ENCODE measurements at places on chromosomes 16 and 17. TPM values are rescaled to one million over a fixed set of nuclear protein-coding genes. Genes with fewer than 3 reads are reported as not detected.
A peak's percentile ranks its signal among the peaks of the same experiment; 100 is the strongest.

TP53TG3 gene
- not detected for total RNA-seq

GRCh38 chr16:85395913-85396878, 216.9 kb upstream of the GSE1 start:
- peak; percentile 23 for DNase-seq

DNA sequence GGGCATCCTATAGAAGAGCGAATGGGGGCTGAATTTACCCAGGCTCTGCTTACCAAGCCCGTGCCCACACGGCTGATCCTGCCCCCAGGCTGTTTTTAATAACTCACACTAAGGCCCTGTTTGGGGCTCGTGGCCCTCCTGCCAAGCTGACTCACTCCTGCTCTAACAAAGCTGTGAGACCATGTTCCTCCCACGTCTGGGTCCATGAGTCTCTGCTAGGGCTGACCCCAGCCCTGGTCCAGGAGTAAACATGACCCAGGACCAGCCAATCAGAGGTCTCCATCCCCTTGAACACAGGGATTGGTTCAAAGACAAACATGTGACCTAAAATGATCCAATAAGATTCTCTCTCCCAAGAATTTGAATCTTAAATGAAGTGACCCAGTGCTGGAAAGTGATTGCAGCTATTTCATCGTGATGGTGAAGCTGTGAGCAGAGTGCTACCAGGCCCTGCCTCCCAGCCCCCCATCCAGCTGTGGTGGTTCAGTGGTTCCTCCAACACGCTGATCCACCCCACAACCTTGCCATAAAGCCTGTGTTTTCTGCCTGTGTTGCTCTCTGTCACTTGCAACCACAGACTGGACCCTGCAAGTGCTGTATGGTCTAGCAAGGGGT, 57.2 kb downstream of the C16orf82 start:
- no peak for DNase-seq

SLC7A6 gene
- total RNA-seq = 44.2 TPM

ZNF689 gene
- total RNA-seq = 5.0 TPM

XPO6 gene
- 26.4 TPM for total RNA-seq

DNA sequence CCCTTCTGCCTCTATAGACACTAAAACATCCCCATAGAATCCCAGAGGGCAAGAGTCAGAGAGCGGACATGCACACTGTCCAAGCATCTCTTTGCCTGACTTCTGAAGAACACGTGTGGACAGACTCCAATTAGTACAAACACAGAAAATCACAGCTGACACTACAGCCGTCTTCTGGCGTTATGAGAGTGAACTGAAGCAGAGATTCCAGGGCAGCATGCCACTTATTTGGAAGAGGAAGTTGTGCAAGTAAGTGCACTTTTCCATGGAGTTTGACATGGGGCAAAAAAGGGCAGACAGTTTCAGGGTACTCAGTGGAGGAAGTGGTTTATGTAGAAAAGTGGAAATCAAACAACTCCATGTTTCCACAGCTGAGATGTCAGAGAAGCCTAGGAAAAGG, 16.8 kb upstream of the ZNF287 start:
- no peak for DNase-seq

- peak; percentile 71 for DNase-seq
These were observed 31.2 kb downstream of the CTU2 start for GRCh38 chr16:88737298-88738150.

DNA sequence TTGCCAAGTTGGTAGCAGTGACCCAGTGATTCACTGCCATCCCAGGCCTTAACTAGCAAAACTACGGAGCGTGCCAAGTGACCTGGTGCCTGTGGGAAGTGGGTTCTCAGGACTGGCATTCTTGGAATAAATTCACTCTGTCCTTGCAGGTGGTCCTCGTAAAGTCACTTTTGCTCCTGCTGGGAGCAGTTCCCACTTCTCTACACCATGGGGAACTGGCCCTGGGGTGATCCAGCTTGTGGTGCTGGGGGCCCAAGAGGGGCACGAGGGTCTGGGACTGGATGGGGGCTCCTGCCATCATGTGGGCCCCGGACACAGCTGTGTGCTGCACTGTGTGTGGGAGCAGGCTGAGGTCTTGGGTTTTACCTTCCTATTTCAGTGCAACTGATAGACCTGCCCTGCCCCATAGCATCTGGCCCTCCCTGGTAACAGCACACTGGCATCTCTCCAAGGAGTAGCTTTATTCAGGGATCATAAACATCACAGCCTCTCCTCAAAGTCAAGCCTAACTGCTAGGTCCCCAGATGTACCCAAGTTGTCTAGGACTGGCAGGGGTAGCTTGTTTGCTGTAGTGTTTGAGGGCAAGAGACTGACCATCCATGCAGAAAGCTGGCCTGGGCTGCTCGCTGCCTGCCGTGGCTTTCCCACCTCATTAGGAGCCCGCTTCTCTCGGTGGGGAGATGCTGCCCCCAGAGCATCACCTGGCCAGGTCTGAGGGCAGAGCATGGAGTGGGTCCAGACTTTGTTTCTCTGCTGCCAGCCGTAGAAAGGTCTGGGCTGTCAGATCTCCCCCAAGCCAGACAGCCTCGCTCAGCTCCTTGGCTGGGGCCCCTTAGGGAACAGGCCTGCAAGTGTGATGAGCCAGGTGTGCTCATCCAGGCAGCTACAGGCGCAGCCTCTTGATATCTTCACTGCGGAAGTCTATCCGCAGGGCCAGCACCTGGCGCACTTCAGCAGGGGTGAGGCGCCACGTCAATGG, 26.0 kb downstream of the FCSK start:
- no peak for DNase-seq

GRCh38 chr17:34733333-34733732, 154.0 kb downstream of the TMEM132E start:
- no peak for DNase-seq

GRCh38 chr17:13374203-13375143, 227.3 kb downstream of the HS3ST3A1 start:
- DNase-seq = no peak

GRCh38 chr17:29390851-29391631, 878 bp downstream of the TAOK1 start:
- peak; percentile 22 for DNase-seq

SENP3 gene
- total RNA-seq = 29.5 TPM

RHOT1 gene
- total RNA-seq = 56.9 TPM

DNA sequence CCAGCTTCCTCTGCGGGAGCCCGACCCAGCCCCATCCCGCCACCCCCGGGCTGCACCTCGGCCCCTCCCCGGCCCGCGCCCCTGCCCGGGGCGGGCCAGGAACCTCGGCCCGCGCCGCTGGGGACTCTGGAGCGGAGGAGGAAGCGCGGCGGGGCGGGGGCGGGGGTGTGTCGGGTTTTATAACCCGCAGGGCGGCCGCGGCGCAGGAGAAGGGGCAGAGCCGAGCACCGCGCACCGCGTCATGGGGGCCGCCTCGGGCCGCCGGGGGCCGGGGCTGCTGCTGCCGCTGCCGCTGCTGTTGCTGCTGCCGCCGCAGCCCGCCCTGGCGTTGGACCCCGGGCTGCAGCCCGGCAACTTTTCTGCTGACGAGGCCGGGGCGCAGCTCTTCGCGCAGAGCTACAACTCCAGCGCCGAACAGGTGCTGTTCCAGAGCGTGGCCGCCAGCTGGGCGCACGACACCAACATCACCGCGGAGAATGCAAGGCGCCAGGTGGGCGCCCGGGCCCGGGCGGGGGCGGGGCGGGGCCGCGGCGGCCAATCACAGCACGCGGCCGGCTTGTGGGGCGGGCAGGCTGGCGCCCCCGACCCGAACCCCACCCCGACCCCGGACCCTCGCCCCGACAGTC, at the start of gene ACE:
ACE (plus strand) TSS at position 208 of the 626 bp plus-strand sequence; CDS start at position 242, 34 bp downstream.
- peak; percentile 41 for DNase-seq

ODAD4 gene
- total RNA-seq = 1.3 TPM

- DNase-seq = no peak
These were observed 33.5 kb upstream of the ABCA6 start for GRCh38 chr17:69175262-69175624.

CTF1 gene
- total RNA-seq = 9.6 TPM

- DNase-seq = no peak
These were observed 119.6 kb downstream of the SPAG9 start for GRCh38 chr17:51000835-51001638.

GRAPL gene
- total RNA-seq = 1.5 TPM

GRCh38 chr17:76884995-76885893, 17.0 kb downstream of the MGAT5B start:
- no peak for DNase-seq

GRCh38 chr16:72815348-72816318, 232.3 kb downstream of the ZFHX3 start:
- DNase-seq = no peak

GRCh38 chr17:73376152-73376551, 64.4 kb upstream of the CDC42EP4 start:
- no peak for DNase-seq

DNA sequence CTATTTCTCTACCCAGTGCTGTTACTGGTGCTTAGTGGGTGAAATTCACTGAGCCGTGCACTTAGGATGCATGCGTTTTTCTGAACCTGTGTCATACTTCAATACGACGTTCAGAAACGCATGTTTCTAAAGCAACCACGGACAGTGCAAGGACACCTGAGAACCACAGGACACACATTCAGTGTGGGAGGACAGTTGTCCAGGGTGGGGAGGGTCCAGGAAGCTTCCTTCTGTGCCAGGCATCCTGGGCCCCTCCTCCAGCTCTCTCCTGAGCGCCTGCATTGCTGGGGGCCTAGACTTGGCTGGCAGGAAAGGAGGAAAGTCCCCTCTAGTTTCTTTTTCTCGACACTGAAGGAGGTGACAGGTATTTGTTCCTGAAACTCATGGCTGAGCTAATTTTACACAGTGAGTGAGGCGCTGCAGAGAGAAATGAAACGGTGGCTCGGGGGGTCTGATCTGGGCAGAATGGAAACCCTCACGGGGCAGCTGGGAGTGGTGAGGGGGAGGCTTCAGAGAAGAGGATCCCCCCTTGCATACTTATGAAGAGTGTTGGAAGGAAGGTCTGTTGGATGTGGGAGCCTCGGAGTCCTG, 89.9 kb downstream of the IRF8 start:
- no peak for DNase-seq

DNA sequence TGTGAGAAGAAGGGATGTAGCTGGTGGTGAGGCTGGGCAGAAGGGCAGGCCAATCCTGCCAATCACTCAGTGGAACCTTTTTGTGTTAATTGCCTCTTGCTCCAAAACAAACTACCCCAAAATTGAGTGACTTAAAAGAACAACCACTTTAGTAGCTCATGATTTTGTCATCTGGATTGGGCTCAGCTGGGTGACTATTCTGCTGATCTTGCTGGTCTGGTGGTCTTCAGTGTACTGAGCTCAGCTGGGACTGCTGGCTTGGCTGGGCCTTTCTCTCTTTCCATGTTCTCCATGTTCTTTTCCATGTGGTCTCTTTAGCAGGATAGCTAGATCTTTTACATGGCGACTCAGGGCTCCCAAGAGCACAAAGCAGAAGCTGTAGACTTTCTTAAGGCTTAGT, 37.7 kb upstream of the SDK2 start:
- DNase-seq = no peak

GRCh38 chr17:75611851-75612429, 21.3 kb upstream of the SMIM5 start:
- DNase-seq = peak; percentile 8

DNA sequence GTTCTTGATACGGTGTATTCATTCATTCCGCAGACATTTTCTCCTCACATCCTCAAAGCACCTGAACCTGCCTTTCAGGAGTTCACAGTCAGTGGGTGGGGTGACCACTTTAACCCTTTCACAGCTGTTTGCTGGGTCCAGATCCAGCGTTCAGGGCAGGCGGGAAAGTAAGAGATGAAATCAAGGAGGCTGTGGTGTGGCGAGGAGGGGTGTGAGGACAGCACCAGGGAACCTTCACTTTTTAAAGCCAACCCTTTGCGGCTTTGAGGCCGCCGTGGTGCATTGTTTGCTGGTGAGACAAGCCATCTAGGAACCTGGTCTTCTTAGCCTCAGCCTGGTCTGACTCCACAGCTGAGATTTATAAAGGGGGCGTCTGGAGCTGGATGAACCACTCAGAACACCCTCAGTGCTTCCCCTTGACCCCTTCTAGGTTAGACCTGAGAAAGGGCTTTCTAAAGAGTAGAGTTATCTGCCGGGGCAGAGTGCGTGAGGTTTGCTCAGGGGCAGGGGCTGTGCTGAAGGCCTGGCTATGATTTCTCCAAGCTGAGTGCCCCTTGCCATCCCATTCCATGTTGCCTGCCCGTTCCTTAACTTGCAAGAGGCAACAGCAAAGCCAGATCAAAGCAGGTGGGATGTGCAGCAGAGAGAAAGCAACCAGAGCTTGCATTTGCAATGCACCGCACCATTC, 933 bp downstream of the CCR7 start:
- DNase-seq = no peak

DNA sequence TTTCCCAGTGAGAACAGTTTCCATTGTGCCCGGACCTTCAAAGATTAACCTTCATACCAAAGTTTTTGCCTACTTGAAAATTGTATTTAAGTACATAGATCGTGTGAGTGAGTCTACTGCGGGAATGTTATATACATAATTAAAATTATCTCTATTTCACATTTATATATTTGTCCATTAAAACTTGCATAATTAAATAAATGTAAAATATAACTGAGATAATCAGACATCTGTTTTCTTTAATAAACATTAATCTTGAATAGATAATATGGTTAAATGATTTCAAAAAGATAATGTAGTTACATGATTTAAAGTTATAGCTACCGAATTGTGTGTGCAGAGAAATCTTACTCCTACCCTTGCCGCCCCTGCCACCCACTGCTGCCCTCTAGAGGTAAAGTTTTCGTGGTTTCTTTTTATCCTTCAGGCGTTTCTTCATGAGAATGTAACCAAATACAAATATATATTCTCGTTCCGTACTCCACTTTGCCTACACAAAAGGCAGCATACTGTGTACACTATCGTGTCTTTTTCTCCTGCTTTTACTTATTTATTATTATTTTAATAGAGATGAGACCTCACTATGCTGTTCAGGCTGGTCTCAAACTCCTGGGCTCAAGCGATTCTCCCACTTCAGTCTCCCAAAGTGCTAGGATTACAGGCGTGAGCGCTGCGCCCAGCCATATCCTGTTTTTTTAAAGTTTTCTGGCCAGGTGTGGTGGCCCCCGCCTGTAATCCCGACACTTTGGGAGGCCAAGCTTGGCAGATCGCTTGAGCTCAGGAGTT, 35.6 kb downstream of the RPA1 start:
- no peak for DNase-seq

FOXF1 gene
- total RNA-seq = 0.33 TPM

- peak; percentile 43 for DNase-seq
These were observed 9.8 kb downstream of the PGS1 start for GRCh38 chr17:78387977-78388941.

DNA sequence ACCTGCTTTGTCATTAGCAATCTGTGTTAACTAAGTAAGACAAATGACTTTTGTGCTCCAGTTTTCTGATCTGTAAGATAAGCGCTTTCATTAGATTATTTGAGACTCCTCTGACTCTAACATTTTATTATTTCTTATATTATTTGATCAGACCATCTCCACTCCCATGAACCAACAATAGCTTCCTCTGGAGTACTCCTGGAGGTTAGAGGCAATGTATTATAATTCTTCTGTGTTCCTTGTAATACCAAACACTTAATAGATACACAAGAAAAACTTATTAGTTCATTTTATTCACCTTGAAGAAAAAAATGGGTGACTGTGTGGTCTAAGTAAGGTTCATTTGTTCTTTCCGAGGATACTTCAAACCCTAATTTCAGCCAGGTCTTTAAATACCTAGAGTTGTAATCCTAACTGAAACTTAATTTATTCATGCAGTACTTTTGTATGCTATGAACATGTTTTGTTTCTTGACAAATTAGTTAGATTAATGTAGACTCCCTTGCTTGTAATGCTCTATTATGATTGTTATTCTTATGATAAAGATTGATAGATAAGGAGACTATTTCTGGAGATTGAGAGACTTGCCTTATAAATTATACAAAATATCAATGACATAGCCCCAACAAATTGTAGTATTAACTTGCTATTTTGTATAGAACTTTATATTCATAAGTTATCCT, 53.9 kb downstream of the NQO1 start:
- DNase-seq = no peak

ANKRD13B gene
- 5.9 TPM for total RNA-seq

- no peak for DNase-seq
These were observed 78.3 kb downstream of the TANGO6 start for GRCh38 chr16:68921637-68922036.
